Small intestine (tissue), 16 donors: ENCODE measurements at places on chromosomes 12 and 14. TPM values are rescaled to one million over a fixed set of nuclear protein-coding genes. Genes with fewer than 3 reads are reported as not detected.

Gene ADCY6
- 14.1 TPM for polyA plus RNA-seq

Gene SLC16A7
- 2.7 TPM for polyA plus RNA-seq

Gene GRIP1
- 0.95 TPM for polyA plus RNA-seq

Gene TPH2
- polyA plus RNA-seq = not detected

Gene TTC9
- 0.99 TPM for polyA plus RNA-seq

GRCh38 chr14:69137416-69137815 is 15.5 kb downstream of the DCAF5 start:
- no peak for DNase-seq

- peak; percentile 2 for DNase-seq
Measured at GRCh38 chr14:21940887-21941856, 267.6 kb upstream of the OR4E1 start.

GRCh38 chr12:32140877-32141276 is 34.2 kb downstream of the BICD1 start:
- DNase-seq = no peak

DNA sequence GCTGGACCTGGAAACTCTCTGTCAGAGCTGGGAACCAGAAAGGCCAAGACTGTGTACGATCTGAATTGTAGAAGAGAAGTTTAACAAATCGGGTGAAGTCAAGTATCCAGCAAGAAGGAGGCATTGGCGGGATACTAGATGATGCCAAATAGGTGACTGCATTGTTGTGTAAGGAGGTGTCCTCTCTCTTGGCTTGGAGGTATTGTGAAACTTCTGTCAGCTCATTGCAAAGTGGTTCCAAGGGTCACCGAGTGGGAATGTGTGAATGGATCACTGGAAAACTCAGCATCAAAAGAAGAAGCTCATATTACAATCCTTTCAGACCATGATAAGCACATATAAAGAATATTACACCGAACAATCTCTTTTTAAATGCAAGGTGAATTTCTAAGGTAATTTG is 11.7 kb downstream of the NAV3 start:
- peak; percentile 61 for DNase-seq

DNA sequence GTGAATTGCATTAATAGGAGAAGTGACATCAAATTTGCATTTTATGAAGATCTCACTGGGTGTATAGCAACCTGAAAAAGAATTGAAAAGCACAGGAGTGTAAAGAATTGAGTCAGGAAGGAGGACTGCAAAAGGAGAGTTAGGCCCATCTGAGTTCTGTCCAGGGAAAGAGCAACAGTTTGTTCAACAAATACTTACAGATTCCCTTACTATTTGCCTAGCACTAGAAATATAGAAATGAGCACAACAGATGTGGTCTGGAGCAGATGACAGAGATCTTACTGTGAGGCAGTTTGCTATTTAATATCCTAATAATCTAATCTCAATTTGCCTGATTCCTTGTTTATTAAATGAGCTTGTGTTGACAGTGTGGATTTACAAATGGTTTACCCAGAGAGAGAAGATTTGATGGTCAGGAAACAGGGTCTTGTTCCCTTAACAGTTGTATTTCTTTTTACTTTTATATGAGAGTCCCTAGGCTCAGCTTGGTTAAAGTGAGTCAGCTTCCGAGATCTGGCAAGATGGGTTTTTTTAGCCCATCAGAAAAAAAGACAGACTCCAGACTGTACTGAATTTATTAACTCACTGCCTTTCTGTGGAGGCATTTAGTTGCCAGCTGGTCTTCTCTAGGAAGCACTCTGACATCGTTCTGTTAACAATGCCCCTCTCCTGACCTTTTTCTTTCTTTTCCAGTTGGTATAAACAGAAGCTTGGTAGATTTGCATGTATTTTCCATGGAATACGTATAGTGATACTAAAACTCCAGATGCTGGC is 229.7 kb downstream of the TTC6 start:
- DNase-seq = no peak

GRCh38 chr14:105430042-105430441 is 10.4 kb downstream of the MTA1 start:
- DNase-seq = no peak
